T1000 (cell line): ENCODE measurements at places on chromosomes 12 and 14.

GRCh38 chr14:85542623-85543022 lies 12.7 kb downstream of the FLRT2 start:
- DNase-seq, result no peak

DNA sequence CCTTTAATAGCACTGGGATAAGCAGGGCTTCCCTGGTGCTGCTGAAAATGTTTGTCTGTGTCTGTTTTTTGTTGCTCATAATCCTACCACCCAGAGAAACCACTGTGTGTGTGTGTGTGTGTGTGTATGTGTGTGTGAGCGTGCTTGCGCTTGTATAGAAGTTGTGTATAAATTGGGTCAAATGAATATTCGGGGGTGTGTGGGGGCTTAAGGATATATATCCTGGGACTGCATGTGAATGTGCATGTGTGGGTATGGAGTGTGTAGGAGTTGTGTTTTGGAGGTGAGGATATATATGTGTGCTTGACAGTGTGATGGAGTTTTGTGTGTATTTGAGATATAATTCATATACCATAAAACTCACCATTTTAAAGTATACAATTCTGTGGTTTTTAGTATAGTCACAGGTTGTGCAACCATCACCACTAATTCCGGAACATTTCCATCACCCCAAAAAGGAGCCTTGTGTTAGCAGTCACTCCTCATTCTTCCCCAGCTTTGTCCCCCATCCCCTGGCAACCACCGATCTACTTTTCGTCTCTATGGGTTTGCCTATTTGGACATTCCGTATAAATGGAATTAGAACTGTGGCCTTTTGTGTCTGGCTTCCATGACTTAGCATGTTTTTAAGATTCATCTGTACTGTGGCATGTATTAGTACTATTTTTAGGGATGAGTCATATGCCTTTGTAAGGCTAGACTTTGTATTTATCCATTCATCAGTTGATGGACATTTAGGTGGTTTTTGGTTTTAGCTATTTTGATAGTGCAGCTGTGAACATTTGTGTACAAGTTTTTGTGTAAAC lies 25.6 kb downstream of the TCTN1 start:
- no peak for DNase-seq

- no peak for DNase-seq
These were observed 57.4 kb downstream of the ISCA2 start for GRCh38 chr14:74551001-74551400.

- no peak for DNase-seq
These were observed 26.1 kb upstream of the JPH4 start for GRCh38 chr14:23604675-23605170.

DNA sequence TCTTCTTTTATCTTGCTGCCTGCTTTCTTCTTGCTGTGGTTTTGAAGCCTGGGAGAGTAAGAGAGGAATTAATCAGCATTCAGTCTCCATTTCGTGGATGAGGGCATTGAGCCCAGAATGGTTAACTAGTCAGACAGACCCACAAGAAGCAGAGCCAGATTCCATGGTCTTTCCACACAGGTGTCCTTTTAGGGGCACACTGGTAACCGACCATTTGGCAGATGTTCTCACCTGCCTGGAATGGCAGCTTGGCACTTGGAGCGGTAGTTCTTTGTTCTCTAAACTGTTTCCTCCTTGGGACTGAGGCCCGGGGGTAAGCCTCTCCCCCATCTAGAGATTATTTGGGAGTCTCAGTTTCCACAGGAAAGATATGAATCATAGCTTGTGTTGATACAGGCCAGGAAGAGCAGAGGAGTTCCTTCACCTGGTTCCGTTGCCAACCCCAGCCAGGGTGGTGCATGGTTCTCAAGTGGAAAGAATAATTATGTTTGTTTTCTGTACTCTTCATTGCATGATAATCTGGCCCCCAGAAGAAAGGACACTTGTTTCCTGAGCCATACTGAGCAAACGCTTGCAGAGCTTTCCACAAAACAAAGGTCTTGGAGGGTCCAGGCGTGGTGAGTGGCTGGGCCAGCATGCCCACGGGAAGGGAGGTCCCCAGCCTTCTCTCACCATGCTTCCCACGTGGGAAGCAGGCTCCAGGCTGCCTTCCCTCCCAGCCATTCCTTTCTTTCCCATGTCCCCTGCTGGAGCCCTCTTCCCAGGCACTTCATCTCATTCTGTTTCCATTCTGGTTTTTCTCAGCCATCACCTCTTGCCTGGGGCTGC lies 2.0 kb upstream of the KRT75 start:
- no peak for DNase-seq

DNA sequence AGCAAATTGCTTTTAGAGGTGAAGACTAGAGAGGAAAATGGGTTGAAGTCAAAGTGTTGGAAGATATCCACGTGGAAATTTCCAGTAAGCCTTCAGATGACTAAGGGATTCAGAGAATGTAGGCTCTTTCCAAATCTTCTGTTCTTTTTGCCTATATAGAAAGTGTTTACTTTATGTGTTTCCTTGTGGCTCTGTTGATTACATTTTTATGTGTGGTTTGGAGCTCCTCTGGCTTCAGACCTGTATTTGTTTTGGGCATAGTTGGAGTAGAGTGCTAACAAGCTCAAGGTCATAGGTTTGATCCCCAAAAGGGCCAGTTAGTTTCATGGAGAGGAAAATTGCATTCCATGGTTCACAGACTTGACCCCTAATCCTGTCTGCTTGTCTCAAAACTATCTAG lies 91.9 kb downstream of the IGF1 start:
- DNase-seq, result no peak

DNA sequence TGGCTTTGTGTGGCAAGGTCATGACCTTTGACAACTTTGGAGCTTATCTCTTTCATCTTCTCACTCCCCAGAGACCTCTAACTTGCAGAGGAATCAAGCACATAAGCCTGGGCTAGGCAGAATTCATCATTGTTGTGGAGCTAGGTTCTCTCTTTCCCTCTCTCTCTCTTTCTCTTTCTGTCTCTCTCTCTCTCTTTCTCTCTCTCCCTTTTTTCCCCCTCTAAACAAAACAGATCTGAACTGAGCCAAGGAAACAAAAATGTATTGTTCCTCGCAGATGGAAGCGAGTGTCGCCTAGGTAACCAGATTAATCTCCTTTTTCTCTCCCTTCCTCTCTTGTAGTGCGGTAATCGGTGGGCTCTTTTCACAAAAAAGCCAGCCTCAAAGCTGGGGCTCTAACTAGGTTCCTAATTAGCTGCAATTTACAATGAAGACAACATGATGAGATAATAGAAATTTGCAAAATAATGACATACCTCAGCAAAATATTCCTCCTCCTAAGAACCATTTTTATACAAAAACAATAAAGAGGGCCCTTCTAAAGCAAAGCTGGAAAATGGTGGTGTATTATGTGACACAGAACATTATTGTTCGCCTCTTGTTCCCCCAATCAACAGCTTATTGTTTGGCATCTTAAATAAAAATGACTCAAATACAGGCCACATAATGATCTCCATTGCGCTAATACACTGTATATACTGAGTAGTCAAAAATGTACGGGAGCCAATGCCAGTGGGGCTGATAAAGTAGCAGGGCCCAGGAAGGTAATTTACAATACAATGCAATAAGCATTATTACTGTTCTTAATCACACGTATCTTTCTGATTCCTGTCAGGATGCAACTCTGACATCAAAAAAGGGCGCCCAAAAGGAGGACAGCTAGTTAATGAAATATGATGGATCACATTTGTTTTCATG lies 65.7 kb upstream of the SOX5 start:
- DNase-seq, result no peak
